Hematopoietic multipotent progenitor cell treated with erythropoietin and hydrocortisone succinate and interleukin-3 and kit ligand, for 8 days (in vitro differentiated cells): ENCODE measurements at places on chromosomes 3 and 15.
A peak's percentile ranks its signal among the peaks of the same experiment; 100 is the strongest.

- no peak for DNase-seq
Observed at GRCh38 chr3:31255007-31255581, 277.6 kb upstream of the STT3B start.

DNA sequence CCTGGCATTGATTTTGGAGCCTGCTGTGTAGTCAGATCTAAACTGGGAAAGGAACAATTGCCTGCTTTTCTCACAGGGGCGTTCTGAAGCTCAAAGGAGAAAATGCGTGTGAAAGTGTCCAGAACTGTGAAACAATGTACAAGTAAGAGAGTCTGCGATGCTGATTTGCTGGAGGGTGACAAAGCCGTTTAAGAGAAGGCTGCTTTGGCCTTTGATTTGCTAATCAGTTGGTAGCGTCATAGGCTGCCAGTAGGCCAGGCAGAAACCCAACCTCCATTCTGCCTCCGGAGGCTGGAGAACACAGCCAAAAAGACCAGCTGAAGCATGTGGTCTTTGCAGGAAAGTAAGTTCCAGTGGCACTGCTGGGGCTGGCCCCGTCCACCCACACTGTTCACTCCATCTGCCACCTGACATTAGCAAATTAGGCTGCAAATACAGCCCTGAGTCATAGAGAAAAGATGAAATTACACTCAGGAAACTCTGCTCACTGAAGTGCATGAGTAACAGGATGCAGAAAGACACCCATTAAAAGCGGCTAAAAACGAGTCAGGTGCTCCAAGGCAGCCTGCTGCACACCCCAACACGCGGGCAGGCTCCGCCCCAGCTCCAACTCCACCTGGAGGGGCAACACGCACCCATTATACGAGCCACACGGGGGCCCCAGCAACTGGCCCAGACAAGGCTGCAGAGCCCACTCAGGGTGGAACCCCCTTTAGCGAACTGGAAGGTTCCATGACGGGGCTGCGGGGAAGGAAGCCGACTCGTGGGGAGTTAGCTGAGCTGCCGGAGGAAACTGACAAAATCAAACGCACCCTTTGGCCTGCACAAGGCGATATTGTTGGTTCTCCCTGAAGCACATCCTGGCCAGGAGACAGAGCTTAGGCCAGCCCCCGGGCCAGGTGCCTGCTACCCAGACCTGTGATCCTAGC lies 31.6 kb downstream of the ZDHHC19 start:
- DNase-seq = peak; percentile 94

DNA sequence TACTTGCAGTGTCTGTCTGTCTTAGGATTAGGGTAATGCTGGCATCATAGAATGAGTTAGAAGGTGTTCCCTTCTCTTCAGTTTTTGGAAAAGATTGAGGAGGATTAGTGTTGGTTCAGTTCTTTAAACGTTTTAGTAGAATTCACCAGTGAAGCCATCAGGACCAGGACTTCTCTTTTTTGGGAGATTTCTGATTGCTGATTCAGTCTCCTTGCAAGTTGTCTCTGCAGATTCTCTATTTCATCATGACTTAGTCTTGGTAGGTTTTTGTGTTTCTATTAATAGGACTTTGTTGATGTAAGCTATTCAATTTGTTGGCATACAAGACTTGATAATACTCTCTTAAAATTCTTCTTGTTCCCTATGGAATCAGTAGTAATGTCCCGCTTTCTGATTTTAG lies 48.9 kb downstream of the STT3B start:
- no peak for DNase-seq

GRCh38 chr15:72464251-72464650 lies 9.9 kb upstream of the ARIH1 start:
- no peak for DNase-seq

DNA sequence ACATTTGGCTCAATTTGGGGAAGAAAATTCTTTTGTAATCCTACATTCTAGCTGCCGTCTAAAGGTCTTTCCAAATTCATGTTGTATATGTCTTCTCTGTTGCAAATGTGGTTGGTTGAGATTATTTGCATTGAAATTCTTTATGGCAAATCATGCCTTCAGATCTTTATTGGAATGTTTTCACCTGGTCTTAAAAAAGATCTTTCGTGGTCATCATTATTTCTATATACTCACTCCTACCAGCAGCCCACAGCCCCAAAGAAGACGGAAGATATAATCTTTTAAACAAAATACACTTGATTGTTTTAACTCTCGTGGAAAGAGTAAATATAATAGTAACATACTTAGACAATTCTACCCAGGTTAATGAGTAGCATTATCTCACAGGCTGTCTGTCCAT lies 41.5 kb upstream of the PPARG start:
- DNase-seq = no peak

GRCh38 chr3:46926871-46927717 lies 49.5 kb downstream of the CCDC12 start:
- no peak for DNase-seq

GRCh38 chr3:129610276-129610675 lies 3.8 kb upstream of the PLXND1 start:
- DNase-seq = no peak

DNA sequence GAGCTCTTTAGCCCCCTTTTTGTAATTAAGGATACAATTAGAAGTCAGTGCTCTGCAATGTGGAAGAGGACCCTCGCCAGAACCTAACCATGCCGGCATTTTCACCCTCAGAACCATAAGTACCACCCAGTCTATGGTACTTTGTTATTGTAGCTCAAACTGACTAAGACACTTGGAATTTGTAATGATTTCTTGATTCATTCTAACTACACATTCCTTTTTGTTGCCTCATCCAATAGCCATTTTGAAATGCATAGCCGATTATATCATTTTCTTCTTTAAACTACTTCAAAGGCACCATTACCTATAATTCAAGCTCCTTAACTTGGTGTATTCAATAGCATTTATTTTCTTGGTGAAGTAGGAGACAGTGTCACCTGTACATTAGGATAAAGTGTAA lies 61.4 kb downstream of the GLB1 start:
- no peak for DNase-seq

DNA sequence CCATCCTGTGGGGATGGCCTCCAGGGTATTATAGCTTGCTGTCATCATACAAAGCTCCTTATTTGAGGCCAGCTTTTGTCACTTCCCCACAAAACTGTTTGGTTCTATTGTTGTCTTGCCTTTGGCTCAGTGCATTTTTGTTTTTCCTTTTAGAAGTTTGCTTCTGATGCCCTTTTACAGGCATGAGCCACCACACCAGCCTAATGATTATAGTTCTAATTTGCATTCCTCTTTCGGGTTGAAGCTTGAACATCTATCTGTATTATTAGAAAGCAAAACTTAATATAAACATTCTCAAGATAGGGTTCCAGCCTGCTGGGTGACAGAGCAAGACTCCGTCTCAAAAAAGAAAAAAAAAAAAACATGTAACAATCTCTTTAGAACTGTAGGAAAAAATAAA lies 39.8 kb downstream of the SMARCC1 start:
- DNase-seq = no peak

DNA sequence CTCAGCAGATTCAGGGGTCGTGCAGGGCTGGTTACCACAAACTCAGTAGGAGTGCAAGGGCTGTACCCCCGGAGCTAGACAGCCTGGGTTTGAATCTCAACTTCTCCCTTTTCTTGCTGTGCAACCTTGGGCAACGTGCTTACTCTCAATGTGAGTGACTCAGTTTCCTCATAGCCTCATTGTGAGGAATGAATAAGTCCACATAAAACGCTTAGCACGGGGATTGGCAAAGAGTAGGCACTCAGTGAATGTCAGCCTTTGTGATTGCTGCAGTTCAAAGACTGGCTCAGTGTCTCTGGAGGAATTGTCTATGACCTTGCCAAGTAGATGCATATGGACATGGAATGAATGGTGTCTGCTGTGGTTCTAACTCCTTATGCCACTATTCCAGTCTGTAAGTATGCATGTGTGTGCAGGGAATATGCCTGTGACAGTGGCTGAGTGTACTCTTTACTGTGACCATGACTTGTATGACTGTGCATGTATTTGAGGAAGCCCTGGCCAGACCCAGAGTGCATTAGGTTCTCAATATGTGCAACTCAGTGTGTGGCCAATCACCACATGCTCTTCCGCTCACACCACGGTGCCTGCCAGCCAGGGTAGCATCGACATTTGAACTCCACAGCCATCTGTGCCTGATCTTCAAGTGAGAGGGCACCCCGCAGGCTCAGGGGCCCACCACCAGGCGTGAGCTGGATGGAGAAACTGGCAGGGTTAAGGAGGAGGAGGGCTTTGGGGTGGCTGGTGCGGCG lies 900 bp upstream of the HYAL3 start:
- peak; percentile 70 for DNase-seq

DNA sequence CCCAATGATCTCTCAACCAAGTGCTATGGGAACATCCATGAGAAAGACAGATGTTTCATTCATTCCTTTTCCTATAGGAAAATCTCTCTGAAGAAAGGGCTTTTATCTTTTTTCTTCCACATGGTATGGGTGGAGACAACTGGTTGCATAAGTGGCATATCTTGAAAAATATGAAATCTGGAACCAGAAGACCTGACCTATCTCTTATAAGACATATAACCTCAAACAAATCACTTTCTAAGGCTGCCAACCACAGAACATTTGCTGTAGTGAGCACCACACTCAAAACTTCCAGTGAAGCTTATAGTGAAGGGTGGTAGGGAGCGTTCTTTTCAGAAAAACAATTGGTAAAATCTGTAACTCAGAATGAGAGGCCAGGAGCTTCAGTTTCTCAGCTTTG lies 58.5 kb downstream of the SHQ1 start:
- DNase-seq = peak; percentile 58

- DNase-seq = peak; percentile 55
Observed at GRCh38 chr15:42084465-42085235, 9.7 kb downstream of the PLA2G4D start.

GRCh38 chr15:85886309-85886811 lies 91.6 kb upstream of the KLHL25 start:
- DNase-seq = no peak

GRCh38 chr3:55144015-55144673 lies 216.3 kb upstream of the LRTM1 start:
- DNase-seq = no peak

DNA sequence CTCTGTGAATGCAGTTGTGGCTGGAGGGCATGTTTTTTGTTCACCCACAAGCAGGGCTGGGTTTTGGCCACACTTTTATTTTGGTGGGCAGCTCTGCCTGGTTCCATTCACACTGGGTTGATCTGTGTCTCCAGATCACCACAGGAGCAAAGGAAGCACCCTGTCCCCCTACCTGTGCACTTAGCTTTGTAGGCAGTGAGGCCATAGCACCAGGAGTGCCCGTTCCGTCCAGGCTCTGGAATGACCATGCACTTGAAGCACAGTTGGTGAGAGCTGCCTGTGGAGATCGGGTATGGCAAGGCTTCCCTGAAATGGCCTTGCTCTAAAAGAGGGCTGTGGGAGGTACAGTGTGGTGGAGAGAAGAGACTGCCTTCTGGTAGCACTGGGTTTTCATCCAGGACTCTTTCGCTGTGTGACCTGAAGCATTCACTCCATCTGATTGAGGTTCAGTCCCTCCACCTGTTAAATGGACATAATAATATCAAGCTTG lies 31.7 kb downstream of the MINAR1 start:
- DNase-seq = no peak

DNA sequence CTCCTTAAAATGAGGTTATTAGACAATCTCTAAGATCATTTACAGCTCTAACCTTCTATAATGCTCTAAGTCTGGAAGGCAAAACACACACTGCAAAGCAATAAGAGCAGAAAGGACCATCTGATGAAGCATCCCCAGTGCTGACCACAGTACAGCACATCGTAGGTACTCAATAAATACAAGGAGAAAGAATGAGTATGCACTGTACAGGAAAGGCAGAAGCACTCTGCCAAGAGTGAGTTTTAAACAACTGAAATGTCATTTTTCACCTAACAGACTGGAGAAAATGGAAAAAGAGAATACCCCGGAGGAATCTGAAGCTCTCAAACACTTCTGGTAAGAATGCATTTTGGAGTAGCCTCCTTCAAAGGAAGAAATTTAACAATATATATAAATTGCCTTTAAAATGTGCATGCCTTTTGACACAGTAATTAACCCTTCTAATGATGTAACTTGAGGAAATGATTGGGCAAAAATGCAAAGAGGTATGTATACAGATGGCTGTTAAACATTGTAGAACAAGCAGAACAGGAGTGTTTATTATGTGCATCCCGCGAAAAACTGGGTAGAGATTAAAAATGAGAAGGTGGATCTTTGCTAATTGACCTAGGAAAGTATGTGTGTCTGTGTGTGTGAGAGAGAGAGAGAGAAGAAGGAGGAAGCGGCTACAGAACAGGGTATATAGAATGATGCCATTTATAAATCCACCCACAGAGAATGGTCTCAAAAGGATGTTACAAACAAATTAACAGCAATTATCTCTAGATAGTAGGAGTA lies 8.0 kb upstream of the OXTR start:
- DNase-seq = no peak

DNA sequence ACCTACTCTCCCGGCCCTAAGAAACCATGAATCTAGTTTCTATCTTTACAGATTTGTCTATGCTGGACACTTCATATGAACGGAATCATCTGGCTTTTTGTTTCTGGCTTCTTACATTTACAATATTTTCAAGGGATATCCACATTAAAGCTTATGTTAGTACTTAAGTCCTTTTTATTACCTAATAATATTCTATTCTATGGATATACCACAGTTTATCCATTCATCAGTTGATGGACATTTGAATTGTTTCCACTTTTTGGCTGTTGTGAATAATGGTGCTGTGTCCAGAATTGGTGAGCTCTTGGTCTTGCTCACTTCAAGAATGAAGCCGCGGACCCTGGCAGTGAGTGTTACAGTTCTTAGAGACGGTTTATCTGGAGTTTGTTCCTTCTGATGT lies 42.6 kb downstream of the ARHGAP31 start:
- DNase-seq = no peak

- DNase-seq = no peak
Observed at GRCh38 chr3:177633671-177634207, 436.5 kb upstream of the TBL1XR1 start.

GRCh38 chr15:98899272-98900021 lies 108.1 kb downstream of the PGPEP1L start:
- DNase-seq = peak; percentile 17

DNA sequence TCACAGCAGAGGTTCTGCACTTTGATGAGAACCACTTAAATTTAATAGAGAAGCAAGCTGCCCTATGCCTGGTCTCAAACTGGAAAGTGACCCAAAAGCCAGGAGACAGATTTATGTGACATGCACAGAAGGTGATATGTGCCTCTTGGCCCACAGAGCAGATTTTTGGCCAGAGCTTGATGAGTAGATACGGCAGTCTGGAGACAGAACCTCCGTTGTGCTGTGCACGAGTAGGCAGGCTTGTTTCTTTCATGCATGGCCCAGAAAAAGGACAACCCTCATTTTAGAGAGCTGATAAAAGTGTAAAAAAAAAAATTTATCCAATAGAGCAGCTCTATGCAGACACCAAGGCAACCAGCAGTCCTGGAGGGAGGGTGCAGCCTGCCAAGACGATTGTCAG lies 423.1 kb downstream of the CNTN6 start:
- no peak for DNase-seq

GRCh38 chr3:127975153-127976029 lies 60.4 kb downstream of the KBTBD12 start:
- no peak for DNase-seq
